ENCODE measurements at places on chromosomes 16 and 17.

GRCh38 chr16:24839347-24839972 lies 6.3 kb upstream of the SLC5A11 start:
- no peak overlapping the region for H3K27ac ChIP-seq
- no peaks in the 10 kb centered on the region for H3K4me1 ChIP-seq
- peaks cover 4% of the 10 kb centered on the region for H3K36me3 ChIP-seq
- no peak for DNase-seq
- H3K4me3 ChIP-seq: no peak overlapping the region

DNA sequence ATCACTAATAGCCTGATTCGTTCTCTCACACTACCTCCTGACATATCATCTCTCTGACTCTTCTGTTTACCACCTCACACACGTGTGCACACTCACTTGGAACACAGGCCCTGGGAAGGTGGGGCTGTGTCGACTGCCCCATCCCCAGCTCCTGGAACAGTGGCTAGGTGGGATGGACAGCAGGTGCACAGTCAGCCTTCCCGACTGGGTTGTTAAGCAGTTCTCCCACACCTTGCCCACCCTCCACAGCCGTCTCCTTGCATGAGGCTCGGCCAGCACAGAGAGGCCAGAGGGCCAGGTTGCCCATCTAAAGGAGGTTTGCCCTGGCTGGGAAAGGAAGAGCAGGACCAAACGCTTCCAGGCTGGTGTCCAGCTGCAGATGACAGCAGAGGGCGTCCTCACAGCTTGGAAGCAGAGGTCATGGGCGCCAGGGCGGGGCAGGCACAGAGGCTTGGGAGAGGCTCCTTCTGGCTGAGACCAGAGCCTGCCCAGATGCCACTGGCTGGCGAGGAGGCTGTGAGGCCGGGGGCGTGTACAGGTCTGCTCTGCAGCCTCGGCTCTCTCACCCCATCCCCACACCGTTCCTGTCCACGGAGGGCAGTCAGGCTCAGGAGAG lies 92.8 kb downstream of the AMFR start:
- no peak for DNase-seq
- peak overlapping the region; percentile 65 for H3K27ac ChIP-seq
- no peaks in the 10 kb centered on the region for H3K27me3 ChIP-seq
- H3K36me3 ChIP-seq: peaks cover 3% of the 10 kb centered on the region

DNA sequence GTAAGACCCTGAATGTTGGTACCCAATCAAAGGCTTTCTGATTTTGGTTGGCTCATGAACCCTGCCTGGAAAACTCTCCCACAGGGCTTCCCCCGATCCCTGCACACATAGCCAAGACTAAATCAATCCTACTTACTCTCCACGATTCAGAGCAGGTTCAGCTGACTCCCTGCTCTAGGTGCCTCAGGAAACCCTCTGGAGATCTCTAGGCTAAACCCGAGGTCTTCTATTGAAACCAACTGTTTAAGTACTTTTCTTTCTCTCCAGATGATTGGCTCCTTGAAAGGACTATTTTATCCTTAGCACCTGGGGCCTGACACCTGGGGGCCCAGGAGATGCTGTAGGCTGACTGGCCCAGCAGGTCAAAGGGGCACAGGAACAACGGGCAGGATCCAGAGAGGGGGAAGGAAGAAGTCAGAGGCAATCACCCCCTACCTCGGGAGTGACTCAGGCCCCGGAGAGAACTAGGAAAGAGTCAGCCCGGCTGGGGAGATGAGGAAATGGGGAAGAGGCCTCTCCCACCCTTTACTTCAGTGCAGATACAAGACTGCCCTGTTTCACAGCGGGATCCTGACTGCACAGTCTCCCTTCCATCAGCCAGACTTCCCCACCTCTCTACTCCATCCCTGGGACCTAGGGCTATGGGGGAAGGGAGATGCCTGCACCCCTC lies 2.0 kb downstream of the TBC1D10B start:
- no peaks in the 10 kb centered on the region for H3K27me3 ChIP-seq
- H3K4me1 ChIP-seq: peaks cover 57% of the 10 kb centered on the region
- peaks cover 5% of the 10 kb centered on the region for H3K36me3 ChIP-seq
- H3K4me3 ChIP-seq: peak overlapping the region; percentile 94

GRCh38 chr16:924063-924462 lies 46.7 kb downstream of the LMF1 start:
- no peaks in the 10 kb centered on the region for H3K27me3 ChIP-seq
- H3K4me3 ChIP-seq: no peak overlapping the region
- H3K4me1 ChIP-seq: peaks cover 10% of the 10 kb centered on the region

DNA sequence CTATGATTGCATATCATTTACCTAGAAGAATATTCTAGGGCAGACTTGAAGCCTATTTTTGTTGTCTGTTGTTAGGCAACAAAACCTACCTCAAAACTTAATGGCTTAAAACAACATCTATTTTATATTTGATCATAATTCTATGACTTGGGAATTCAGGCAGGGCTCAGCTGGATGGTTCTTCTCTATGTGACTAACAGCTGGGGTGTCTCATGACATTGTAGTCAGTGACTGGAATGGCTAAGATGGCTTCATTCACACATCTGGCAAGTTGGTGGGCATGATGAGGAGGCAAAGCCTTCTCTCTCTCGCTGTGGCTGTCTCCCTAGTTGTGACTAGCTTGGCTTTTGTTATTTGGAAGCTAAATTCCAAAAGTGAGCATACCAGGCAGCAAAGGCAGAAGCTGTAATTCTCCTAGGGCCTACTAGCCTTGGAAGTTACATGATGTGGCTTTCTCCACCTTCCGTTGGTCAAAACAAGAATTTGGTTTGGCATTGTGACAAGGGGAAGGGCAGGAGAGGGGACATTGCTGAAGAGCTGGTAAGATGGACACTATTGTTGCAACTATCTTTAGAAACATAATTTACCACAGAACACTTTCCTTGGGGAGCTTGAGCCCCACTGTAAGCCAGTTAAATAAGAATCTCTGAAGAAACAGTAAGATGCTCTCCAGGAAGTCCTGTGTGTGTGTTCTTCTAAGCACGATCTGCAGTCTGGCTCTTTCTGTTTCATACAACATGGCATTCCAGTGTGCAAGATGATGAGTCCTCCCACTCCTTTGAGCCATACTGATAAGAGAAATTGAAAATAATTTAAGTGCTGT lies 39.4 kb downstream of the ZNRF1 start:
- H3K4me3 ChIP-seq: no peak overlapping the region
- no peaks in the 10 kb centered on the region for H3K27me3 ChIP-seq
- H3K27ac ChIP-seq: peak overlapping the region; percentile 82
- DNase-seq: no peak
- H3K36me3 ChIP-seq: peaks cover 4% of the 10 kb centered on the region

GRCh38 chr17:20896153-20896649 lies 146.6 kb downstream of the USP22 start:
- no peak for DNase-seq
- H3K4me1 ChIP-seq: no peaks in the 10 kb centered on the region
- no peak overlapping the region for H3K27ac ChIP-seq
- H3K36me3 ChIP-seq: no peaks in the 10 kb centered on the region
- no peak overlapping the region for H3K4me3 ChIP-seq

- H3K27ac ChIP-seq: peak overlapping the region; percentile 99
- no peak for DNase-seq
- no peaks in the 10 kb centered on the region for H3K36me3 ChIP-seq
- H3K27me3 ChIP-seq: no peaks in the 10 kb centered on the region
Measured at GRCh38 chr17:78357672-78358537, 2.0 kb downstream of the SOCS3 start.

DNA sequence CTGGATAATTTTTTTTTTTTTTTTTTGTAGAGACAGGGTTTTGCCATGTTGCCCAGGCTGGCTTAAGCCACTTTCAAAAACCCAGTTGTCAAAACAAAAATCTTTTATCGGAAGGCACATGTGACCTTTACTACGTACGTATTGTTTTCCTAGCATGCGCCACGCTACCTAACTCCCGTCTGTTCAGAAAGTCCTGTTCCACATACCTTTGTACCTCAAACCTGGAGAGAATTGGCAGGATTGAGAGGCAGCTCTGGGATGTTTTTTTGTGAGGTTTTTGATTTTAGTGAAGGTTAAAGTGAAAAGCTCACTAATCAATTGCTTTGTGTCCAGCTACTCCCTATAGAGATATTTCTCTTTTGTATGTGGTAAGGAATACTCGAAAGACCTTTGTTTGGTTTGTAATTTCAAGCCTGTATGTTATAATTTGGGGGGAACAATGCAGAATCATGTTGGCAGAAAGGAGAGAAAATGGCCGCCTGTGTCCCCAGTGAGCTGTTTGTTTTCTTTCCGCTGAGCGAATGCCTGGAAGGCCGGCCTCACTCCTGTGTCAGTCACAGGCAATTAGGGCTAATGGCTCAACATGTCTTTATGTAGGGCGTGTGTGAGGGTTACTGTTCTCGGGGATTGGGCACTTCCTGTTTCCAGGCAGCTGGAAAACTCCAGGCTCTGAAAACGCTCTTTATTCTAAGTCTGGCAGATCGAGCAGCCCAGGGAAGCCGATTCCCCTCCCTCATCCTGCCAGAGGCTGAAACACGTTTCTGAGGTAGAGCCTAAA lies 60.8 kb upstream of the CLEC18A start:
- DNase-seq: no peak
- H3K27ac ChIP-seq: peak overlapping the region; percentile 51
- no peak overlapping the region for H3K4me3 ChIP-seq

DNA sequence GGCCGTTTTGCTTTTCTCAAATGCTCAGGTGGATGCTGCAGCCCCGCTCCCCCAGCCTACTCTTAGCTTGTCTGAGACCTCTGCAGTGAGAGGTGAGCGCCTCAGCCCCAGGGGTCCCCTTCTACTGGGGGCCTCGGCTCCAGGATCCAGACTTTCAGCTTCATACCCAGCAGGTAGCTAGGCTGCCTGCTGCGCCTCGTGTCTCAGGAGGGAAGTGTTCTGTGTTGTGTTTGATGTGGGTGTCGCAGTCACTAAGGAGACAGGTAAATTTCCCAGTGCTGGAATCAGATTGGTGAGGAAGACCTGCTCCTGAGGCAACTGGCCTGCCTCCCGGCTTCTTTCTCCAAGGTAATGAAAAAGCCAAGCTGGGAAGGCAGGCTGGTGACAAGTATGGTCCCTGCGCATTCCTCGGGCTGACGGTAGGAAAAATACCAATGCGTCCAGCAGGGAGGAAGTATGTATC lies 604.0 kb upstream of the SALL1 start:
- H3K36me3 ChIP-seq: no peaks in the 10 kb centered on the region
- DNase-seq: no peak
- H3K4me3 ChIP-seq: no peak overlapping the region
- no peaks in the 10 kb centered on the region for H3K4me1 ChIP-seq
- no peaks in the 10 kb centered on the region for H3K27me3 ChIP-seq
- H3K27ac ChIP-seq: no peak overlapping the region

GRCh38 chr16:17369421-17370222 lies 101.1 kb downstream of the XYLT1 start:
- H3K4me3 ChIP-seq: peak overlapping the region; percentile 92
- no peaks in the 10 kb centered on the region for H3K27me3 ChIP-seq
- no peaks in the 10 kb centered on the region for H3K36me3 ChIP-seq
- H3K27ac ChIP-seq: peak overlapping the region; percentile 96

DNA sequence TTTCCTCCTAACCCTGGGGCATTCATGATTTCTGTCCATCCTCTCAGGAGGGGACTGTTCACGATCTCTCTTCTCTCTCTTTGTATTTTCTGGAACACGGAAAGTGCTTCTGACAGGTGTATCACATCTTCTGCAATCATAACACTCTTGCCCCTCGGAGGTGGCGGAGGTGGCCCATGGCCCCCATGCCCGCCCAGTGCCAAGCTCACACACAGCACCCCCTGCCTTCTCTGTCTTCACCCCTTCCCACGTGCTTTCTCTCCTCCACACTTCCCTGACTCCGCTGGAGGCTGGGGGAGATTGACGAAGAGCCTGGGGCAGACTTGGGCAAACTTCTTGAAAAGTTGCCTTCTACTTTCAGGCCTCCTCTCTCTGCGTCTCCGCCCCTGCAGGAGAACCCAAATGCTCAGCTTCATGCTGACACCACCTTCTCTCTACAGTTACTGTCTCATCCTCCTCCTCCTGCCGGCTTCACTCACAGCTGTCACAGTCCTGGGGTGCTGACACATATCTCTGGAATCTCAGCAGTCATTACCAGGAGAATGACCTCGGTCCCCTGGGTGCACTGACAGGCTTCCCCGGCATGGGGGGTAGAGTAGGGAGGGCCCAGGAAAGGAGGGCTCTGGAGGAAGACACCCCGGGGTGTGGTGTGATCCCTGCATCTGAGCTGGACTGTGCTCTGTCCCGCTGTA lies 127.1 kb downstream of the ENGASE start:
- H3K36me3 ChIP-seq: no peaks in the 10 kb centered on the region
- DNase-seq: no peak
- H3K27ac ChIP-seq: peak overlapping the region; percentile 43
- H3K4me3 ChIP-seq: no peak overlapping the region
- H3K4me1 ChIP-seq: no peaks in the 10 kb centered on the region

DNA sequence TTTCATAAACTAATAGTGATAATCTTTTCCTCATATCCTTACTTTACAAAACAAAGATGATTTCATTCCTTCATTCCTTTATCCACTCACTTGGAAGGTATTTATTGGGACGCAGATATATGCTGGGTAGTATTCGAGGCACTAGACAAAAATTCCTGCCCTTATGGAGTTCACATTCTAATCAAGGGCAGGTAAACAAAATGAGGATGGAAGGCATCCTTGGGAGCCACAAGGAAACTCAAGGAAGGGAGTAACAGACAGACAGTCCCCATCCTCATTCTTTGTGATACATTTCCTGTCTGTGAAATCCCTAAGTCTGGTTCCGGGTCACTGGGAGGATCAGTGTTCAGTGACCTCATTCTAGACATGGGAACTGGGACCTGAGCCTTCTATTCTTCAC lies 45.2 kb downstream of the SLC6A2 start:
- H3K36me3 ChIP-seq: no peaks in the 10 kb centered on the region
- H3K4me3 ChIP-seq: no peak overlapping the region
- DNase-seq: no peak
- peaks cover 13% of the 10 kb centered on the region for H3K4me1 ChIP-seq
- peaks cover 23% of the 10 kb centered on the region for H3K27me3 ChIP-seq
- no peak overlapping the region for H3K27ac ChIP-seq

DNA sequence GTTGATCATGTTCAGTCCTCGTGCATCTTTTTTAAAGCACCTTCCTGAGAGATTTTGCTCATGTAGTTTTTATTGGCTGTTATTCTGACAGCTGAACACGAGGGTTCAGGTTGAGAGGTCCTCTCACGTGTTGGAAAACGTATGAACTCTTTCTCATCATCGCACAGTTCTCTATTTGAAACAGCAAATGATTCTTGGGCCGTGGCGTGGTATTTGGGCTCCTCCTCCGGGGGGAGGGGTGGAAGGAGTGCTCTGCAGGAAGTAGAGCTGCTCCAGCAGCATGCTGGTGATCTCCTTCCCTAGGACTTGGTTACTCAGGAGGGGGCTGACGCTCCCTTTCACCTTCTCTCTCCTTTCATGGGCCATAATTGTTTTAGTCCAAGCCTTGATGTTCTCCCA lies 70.4 kb downstream of the KSR1 start:
- no peak overlapping the region for H3K4me3 ChIP-seq
- H3K27ac ChIP-seq: peak overlapping the region; percentile 19
- peaks cover 33% of the 10 kb centered on the region for H3K4me1 ChIP-seq
- no peaks in the 10 kb centered on the region for H3K27me3 ChIP-seq
- no peak for DNase-seq

DNA sequence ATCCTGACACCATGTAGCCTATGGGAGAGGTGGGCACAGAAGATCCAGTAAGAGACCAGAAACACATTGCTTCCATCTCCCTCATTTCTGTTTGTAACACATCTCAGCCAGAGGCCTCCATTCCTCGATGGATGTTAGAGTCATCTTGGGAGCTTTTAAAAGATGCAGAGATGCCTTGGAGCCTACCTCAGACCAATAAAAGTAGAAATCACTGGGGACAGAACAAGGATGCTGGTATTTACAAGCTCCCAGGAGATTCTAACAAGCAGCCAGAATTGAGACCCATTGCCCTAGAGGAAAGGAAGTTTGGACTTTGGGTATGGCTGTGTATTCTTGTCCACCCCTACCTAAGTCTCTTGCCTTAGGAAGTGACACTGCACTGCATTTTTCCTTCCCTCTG lies 40.8 kb downstream of the HS3ST3A1 start:
- no peak overlapping the region for H3K4me3 ChIP-seq
- H3K27me3 ChIP-seq: peaks cover 17% of the 10 kb centered on the region
- H3K27ac ChIP-seq: no peak overlapping the region
- H3K36me3 ChIP-seq: no peaks in the 10 kb centered on the region

Data from T-helper 17 cell (primary cell).